ENCODE measurements at places on chromosomes 1 and 21.

DNA sequence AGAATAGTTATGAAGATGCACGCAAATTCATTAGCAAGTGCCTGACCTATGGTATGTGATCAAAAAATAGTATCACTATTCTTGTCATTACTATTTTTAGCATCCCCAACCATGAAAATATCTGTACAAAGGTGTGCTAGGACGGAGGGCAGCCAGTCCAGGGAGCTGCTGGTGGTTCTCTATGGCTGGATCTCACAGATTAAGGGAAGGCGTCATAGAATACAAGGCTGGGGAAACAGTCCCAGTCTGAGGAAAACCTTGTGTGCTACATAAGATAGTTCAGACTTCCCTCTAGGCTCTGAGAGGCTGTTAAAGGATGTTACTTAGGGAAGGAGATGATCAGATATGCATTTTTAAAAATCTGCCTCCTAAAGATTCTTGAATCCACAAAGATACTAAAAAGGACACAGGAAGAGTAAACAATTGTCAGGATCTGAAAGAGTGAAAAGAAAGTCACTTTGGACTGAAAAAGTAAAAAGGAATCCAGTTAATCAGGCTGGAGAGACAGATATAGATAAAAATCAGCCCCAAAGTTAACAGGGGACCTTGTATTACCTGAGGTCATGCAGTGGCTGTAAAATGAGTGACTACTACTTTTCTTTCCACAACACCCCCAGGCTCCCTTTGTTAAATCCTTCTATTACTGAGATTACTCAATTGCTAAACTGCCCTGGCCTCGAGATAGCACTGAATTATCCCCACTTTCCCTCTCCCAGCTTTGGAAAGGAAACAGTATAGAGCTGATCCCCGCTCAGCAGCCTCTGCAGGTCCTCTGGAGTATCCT lies 108.6 kb downstream of the MAB21L3 start:
- no peak for DNase-seq

- no peak for DNase-seq
Observed at GRCh38 chr1:160859166-160859565, 3.5 kb downstream of the CD244 start.

DNA sequence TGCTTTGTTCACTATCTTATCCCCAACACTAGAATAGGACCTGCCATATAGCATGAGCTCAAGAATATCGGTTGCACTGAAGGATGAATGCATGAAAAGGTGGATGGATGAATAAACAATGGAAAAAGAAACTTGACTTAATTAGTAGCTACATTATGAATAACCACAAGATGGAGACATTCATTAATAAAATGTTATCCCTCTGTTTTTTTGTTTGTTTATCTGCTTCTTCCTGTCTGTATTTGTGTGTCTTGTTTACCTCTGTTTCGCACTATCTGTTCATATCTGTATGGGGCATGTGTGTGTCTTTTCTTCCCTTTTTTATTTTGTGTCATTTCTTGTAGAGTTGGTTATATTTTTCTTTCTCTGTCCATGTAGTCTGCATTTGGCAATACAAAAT lies 1.1 kb upstream of the OR14I1 start:
- no peak for DNase-seq

DNA sequence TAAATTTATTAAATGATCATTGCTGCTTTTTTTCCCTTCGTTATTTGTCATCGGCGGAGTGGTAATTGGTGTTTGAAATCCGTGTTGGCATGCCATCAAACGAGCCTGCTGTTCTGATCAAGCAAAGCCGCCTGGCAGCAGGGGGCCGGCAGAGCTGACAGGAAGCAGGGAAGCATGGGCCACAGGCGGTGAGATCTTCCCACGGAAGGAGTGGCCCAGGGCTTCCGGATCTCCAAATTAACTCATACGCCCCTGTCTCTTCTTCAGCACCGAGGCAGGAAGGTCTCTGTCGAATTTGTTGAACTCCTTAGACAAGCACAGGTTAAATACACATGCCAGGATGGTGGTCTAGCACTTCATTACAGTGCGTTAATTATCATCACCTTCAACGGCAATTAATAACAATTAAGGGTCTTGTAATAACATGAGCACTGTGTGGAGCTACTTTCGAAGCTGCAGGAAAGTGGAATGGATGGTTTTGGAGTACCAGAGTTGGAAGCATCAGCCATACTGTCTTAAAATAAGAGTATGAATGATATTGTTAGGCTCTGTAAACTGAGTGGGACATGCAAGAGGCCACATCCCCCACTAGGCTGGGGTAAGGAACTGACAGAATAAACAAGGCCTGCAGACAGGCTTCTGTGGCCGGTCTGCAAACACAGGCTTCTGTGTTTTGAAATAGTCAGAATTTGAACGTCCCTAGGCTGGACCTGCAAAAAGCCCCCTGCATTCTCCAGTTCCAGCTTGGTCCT lies 199.4 kb upstream of the DAB1 start:
- no peak for DNase-seq

DNA sequence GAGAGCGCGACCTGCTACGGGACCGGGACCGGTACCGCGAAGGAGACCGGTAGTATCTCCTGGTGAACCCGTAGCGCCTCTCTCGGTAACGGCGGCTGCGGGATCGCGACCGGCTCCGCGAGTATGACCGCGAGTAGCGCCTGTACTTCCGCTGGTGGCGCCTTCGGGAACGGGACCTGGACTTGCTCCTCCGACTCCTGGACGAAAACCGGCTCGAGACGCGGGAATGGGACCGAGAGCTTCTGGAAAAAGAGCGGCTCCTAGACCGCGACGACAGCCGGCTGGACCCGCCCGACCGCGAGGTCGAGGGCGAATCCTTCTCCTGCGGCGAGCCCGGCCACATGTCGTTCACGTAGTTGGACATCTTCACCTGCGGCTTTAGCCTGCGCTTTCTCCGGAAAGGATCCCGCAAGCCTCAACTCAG lies 642 bp downstream of the RSRP1 start:
- DNase-seq = no peak

DNA sequence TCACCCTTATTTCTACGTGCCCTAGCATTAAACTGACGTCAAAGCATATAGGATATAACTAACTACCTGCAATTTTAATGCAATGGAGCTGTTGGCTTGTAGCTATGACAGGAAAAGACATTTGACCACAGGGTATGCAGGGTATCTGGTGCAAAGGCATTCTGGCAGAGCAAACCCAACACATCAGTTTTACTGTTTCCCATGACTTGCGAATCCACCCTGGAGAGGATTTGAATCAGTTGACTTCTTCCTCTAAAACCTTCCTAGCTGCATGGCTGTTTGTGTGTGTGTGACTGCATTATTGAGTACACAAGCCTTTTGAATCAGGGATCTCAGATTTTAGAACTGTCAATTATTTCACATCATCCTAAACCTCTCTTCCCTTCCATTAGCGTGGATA lies 41.7 kb upstream of the SYT14 start:
- DNase-seq = no peak

DNA sequence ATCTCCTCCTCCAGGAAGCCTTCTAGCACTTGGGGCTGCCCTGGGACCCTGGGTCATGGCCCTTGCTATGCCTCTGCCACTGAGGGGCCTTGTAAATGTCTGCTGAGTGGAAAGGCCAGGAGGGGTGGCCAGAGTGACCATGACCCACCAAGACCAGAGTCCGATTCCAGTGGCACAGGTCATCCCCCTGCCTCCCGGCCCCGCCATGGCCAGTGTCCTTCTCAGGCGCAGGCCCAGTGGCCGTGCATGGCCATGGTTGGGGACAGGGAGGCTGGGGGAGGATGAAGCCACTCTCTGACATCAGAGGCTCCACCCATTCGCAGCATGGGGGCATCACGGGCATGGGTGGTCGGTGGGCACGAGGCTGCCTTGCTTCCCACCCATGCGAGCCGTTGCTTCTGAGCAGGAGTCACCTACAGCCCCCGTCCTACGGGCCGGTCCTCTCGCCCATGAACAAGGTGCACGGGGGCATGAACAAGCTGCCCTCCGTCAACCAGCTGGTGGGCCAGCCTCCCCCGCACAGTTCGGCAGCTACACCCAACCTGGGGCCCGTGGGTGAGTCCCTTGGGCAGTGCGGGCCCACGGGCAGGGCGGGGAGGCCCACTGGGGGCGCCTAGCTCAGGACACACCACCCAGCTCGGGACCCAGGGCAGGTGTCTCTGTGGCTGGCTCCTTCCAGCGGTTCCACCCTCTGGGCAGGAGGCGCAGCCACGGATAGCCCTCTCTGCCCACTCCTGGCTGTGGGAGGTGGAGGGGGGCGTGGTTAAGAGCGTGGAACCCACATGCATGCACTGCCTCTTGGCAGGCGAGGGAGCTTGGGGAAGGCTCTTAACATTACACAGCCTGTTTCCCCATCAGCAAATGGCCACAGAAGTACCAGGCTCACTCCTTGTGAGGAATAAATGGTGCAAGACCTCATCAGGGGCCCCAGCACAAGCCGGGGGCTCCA lies 22.4 kb upstream of the CCDC27 start:
- no peak for DNase-seq

DNA sequence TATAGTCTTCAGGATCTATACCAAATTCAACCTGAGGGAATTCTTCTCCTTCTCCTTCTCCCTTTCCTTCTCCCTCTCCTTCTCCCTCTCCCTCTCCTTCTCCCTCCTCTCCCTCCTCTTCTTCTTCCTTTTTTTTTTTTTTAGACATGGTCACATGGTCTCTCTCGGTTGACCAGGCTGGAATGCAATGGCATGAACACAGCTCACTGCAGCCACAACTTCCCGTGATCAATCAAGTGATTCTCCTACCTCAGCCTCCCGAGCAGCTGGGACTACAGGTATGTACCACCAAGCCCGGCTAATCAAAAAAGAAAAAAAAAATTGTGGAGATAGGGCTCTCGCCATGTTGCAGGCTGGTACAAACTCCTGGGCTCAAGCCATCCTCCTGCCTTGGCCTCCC lies 51.5 kb downstream of the DNAI4 start:
- DNase-seq = no peak

GRCh38 chr21:32140151-32140550 lies 138.7 kb downstream of the MIS18A start:
- no peak for DNase-seq

GRCh38 chr1:22075718-22076117 lies 23.2 kb downstream of the CDC42 start:
- no peak for DNase-seq

Measured in esophagus squamous epithelium (tissue), 5 donors.